ENCODE measurements at places on chromosomes 7 and 10.

GRCh38 chr7:44972562-44972961, 6.3 kb downstream of the MYO1G start:
- no peak for DNase-seq

- DNase-seq, result no peak
Observed at GRCh38 chr7:111650456-111650999, 88.2 kb upstream of the IMMP2L start.

- no peak for DNase-seq
Observed at GRCh38 chr10:52229291-52229931, 84.7 kb upstream of the DKK1 start.

DNA sequence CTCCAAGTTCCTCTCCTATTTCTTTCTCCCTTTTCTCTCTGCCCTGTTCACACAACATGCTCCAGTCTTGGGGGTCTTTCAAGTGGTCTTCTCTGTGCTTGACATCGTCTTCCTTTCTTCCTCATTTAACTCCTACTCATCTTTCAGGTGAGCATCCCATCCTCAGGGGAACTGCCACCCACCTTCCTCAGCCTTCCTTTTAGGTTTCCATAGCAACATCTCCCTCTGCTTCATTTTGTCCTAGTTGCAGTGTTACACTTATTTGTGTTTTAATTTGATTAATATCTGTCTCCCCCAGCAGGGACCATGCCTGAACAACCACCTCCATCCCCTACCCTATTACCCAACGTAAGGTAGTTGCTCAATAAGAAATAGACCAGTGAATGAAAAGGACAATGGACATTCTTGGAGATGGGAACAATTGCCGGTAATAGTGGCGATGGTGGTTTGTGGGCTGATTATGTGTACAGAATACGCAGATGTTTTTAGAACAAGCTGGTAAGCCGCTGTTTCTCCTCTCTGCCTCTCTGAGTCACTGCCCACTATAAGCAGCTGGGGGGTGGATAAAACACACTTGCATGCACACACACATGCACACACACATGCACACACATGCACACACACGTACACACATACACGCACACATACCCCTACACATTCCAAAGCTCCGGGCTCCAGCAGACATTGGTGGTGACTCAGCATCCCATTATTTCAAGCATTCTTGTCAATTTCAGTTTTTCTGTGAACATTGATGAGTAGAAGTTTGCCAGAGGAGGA, 251.6 kb downstream of the GATA3 start:
- no peak for DNase-seq

DNA sequence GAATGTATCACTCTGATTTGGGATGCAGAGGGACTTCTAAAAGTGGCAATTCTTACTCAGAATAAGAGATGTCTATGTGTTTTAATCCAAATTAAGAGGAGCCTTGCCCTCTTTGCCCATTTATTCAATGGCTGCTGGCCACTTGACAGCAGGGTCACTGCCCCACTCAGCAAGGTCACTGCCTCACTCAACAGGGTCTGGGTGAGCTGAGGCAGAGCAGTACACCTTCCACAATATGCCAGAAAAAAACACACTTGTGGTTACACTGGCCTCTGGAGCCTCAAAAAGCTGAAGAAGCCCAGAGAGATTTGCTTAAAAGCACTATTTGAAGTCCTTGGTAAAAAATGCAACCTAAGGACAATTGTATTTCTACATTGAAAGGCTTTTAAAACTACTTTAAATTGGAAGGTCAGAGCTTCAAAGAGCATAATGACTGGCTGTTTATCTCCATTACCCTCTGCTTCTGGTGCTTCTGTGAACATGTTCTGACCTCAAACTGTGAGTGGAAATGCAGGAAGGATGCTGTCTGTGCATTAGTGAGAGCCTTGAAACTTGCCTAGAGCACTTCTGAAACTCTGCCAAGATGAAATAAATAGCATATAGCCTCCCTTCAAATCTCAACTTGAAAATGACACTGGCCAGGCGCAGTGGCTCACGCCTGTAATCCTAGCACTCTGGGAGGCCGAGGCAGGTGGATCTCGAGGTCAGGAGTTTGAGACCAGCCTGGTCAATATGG, 35.1 kb upstream of the WIPF3 start:
- no peak for DNase-seq

DNA sequence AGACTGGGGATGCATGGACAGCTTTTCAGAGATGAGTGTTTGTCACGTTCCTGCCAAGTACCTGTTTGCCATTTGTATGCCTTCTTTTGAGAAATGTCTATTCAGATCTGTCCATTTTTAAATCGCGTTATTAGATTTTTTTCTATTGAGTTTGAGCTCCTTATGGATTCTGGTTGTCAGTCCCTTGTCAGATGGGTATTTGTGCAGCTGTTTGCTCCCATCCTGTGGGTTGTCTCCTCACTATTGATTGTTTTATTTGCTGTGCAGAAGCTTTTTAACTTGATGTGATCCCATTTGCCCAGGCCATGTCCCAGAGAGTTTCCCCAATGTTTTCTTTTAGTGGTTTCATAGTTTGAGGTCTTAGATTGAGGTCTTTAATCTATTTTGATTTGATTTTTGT, 5.5 kb upstream of the PRKAR1B start:
- no peak for DNase-seq

DNA sequence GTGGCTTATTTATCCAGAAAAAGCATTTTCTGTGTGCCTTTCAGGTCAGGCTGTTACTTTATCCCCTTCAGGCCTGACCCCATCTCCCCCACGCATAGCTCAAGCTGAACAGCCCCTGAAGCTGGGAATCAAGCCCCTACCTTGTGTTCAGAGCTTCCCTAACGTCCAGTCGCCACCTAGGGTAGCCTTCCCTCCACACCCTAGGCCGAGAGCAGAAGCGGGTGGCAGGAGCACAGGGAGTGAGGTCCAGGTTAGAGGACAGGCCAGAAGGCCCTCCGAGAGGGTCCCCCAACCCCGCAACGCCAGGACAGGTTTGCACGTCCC, 479 bp upstream of the SEMA4G start:
- no peak for DNase-seq

DNA sequence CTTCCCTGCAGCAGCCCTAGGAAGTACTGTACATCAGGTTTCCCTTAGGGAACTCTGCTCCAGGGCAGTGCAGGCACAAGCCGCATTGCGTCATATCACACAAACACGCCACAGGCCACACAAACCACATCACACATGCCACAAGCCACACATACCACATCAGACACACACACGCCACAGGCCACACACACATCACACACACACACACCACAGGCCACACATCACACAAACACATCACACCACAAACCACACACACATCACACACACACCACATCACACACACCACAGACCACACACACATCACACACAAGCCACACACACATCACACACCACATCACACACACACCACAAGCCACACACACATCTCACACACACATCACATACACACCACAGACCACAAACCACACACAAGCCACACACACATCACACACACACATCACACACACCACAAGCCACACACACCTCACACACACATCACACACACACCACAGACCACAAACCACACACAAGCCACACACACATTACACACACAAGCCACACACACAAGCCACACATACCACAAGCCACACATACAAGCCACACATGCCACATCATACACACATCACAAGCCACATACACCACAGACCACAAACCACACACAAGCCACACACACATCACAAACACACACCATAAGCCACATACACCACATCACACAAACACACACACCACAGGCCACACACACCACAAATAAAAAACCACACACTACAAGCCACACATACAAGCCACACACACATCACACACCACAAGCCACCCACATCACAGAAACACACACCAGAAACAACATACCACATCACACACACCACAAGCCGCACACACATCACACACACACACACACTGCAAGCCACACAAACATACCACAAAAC, 53.4 kb downstream of the TMEM209 start:
- no peak for DNase-seq

DNA sequence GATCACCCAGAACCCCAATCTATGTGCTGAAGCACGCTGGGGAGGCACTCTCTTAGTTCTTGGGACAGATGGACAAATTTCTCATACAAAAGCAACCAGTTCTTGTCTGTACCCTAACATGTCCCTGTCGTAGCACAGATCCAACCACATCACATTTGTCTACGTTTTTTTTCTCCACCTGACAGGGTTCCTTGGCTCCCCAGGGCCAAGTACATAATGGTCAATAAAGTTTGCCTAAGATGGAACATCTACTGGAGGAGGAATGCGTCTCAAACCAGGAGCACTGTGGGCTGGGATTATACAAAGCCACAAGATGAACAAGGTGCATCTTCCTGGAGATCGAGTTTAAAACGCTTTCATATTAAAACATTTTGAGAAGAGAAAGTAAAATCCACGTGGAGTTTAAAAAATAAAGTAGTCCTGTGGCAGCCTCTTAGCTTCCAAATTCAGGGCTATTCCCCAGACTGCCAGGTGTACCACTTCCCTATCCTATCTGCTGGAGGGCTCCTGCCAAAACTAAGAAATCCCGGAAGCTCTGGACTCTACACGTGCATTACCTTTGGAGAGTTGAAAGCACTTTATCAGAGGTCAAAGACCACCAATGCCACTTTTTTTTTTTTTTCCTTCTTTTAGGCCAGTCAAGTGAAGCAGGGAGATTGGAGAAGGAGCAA, 1.4 kb downstream of the TMEM243 start:
- DNase-seq, result no peak

DNA sequence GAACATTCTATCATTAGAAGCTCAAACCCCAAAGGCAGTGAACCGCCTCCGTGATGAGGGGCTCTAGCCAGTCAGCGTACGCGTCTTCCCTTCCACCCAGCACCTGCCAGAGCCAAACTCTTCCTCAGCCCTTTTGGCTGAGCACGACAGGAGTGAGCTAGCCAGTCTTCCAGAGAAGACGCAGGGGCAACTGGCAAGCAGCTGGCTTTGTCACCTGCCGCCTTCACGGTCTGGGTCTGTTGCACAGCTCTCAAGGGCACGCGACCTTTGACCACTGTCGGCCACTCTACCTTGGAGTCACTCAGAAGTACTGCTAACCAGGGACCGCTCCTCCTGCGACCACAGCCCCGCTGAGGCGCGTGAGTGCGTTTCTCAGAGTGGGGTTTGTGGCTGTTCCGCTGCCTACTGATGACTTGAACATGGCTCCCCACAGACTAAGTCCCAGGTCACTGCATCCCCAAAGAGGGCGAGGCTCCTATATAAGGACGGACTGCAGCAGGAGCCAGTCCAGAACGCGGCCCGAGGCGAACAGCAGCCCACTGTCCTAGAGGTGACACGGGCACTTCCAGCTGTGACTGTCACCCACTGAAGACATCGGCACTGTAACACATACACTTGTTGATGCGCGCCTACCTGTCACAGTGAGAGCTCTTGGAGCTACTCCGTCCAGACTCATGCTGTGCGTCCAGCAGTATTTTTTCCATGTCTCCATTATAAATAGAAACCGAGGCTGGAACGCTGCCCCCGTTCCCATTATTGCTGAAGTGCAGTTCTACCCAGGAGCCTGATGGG, 8.4 kb downstream of the BNIP3 start:
- DNase-seq, result no peak

DNA sequence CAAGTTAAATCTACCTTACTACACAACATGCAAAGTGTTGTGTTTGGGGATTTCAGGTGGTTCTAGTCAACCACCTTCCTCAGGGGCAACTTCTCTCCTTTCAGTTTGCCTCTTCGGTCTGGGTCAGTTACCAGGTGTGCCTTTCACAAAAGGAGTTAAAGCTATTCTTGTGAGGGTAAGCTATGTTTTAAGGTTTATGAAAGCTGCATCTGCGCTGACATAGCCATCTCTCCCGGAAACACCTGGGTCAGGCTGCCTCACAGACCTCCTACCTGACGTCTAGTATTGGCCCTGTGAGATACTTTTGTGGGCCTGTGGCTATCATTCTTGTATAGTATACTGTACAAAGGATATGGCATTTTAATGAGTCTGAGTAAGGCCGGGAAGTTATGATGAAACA, 67.7 kb upstream of the ITGA8 start:
- DNase-seq, result no peak

DNA sequence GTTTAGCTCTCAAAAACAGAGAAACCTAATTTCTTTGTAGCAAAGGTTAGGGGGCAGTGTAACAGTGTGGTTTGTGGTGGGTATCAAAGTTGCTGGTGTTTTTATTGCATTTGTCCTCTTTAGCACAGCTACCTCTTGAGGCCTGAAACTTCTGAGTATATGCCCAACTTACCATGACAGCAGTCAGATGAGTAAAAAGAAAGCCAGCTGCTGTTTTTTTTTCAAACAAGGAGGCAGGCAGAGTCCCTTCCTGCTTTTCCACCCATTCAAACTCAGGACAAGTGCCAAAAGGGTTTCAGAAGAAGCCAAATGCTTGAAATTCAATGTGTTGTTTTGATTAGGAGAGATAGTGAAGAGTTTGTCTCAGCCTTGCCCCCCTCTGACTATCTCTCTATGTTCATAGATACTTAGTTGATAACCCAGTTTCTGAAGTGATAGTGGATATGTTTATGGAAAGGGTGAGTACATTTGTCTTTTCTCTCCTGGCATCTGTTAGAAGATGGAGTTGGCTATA, 23.1 kb downstream of the GBF1 start:
- no peak for DNase-seq

GRCh38 chr7:7219216-7219615, 36.9 kb downstream of the C1GALT1 start:
- DNase-seq, result no peak

- no peak for DNase-seq
Observed at GRCh38 chr10:79038841-79039201, 29.9 kb upstream of the ZMIZ1 start.

DNA sequence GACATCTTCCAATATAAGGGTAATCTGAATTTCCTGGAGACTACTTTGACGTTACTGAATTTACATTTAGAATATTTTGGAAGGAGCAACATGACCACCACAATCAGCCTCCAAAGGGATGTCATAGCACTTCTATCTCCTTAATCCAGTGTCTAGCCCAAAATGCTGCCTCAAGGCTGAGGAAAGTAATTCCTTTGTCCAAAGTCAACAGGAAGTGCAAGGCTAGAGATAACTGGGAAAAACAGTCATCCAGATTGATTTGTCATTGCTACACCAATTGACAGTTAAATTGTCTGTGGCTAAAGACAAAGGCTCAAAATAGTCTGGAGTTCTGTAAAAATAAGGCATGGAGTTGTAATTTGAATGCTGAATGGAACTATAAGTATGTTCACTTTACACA, 3.9 kb upstream of the TFPI2 start:
- no peak for DNase-seq

DNA sequence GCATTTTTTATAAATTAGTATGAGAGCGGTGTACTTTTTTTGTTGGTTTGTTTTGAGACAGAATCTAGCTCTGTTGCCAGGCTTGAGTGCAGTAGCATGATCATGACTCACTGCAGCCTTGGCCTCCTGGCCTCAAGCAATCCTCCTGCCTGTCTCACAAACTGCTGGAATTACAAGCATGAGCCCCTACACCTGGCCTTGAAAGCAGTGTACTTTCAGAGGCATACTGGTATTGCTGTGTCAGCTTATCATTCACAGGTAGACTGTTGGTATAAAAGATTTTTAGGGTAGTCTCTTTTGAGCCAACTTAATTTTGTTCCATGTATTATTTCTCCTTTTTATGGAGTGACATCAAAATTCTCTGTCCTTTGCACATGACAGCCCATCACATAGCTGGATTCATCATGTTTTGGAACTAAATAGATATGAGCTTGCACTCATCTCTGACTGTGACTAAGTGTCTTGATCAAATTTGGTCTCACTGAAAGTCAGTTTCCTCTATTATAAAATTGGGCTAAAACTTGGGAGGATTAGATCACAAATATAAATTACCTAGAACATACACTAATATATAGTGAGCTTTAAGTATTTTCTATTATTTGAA, 12.4 kb downstream of the GNAT3 start:
- peak; percentile 86 for DNase-seq
